ENCODE measurements at places on chromosomes 1 and 21.

- DNase-seq, result no peak
Measured at GRCh38 chr1:209368864-209369598, 214.5 kb upstream of the CAMK1G start.

- no peak for DNase-seq
Measured at GRCh38 chr1:235919127-235919832, 52.6 kb upstream of the LYST start.

GRCh38 chr1:213982672-213983492 lies 4.9 kb upstream of the PROX1 start:
- peak; percentile 31 for DNase-seq

GRCh38 chr21:46122758-46123683 lies 25.1 kb downstream of the COL6A2 start:
- DNase-seq, result no peak

DNA sequence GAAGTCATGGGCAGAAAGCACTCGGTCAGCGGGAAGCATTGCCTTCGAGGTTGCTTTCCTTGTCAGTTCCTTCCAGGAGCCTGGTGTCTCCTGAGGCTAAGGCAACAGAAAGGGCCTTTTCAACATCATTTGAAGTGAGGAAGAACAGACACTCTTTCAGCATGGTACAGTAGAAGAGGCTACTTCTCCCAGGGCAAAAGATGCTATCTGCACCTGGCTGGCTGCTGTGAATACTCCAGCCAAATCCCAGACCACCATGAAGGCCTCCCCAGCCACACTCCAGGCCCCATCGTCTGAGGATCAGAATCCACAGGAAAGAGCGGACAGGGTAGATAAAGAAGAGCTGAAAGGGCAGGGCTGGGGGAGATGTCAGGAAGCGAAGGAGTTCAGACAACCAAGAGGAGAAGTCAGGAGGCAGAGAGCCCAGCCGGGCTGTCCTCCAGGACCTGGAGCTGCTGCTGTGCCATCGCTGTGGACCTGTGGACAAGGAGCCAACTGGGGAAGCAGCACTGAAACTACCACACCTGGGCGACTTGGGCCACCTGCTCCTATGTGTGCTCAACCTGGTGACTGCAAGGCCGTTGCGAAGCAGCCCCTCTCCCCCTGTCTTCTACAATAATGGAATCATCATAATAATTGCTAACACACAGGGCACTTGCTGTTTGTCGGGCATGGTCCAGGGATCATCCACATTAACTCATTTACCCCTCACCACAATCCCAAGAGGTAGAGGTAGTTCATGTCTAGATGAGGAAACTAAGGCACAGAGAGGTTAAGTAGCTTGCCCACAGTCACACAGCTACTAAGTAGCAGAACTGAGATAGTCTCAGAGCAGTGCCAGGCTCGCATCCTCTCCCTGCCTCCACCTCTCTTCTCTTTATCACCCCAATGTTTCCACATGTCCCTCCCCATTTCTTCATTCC lies 88.0 kb upstream of the ZBTB40 start:
- DNase-seq, result no peak

DNA sequence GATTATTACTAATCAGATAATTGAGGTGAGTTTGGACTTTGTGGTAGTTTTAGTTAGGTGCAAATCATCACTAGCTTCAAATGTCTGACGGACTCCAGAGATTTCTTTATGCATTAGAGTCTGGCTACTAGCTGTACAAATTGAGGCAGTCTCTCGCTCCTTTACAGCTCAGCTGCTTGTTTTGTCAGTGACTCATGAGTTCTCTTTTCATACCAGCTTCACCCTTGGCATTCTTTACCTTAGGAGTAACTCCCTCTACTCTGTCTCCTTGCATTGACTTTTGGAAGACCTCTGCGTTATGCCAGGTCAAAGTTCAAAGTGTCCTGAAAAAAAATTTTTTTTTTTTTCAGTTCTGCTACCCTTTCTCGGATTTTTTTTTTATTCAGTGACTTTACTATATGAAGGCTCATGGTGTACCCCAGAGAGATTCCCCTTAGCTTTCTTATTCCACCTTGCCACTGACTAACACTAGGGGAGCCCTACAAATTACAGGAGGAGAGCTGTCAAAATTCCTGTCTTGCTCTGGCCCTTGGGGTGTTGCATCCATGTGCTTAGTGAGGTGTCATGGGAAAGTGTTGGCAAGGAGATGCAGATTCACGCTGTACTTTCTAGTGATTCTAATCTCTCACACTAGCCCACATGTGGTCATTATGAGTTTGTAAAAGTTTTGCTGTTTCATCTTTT lies 576.6 kb downstream of the ADGRL2 start:
- DNase-seq, result no peak

GRCh38 chr1:119617751-119618691 lies 30.0 kb downstream of the ZNF697 start:
- peak; percentile 68 for DNase-seq

GRCh38 chr1:88768816-88769215 lies 84.7 kb downstream of the PKN2 start:
- DNase-seq, result no peak

DNA sequence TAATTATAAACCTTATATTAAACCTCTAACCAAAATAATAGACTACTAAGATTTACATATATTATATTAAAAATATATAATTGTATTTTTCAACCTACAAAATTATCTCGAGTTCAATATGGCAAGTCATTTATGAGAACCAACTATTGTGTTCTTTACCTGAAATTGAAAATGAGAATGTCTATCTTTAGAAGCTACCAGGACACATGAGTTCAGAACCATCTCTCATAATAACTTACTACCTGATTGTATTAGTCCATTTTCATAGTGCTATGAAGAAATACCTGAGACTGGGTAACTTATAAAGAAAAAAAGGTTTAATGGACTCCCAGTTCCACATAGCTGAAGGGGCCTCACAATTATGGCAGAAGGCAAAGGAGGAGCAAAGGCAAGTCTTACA lies 6.8 kb downstream of the HAO2 start:
- DNase-seq, result no peak

GRCh38 chr1:158147869-158148268 lies 32.8 kb upstream of the CD1D start:
- no peak for DNase-seq

DNA sequence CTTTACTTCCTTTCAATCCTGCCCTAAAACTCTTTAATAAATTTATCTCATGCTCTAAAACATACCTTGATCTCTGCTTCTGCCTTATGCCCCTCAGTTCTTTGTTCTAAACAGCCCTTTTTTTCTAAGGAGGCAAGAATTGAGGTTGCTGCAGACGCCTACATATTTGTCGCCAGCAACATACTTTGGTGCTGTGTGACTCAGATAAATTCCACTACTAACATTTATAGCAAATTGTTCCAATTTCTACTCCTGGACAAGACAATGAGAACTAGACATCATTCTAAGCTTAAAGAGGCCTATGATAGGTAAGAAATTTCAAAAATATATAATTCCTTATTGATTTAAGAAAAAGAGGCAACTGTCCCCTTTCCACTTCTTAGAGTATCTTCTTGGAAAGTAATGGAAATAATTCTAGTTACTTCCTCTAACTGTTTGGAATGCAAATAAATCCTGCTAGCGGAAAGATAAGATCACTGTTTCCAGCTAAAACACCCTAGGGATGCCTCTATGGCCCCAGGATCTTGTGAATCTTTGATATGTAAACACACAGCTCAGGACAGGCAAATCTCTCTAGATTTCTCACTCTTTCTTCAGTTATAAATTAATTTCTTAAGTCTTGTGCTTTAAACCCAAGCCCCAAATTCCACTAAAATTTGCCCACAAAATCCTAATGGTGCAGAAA lies 869.1 kb downstream of the KCNT2 start:
- DNase-seq, result no peak

GRCh38 chr1:225343618-225344017 lies 84.2 kb downstream of the LBR start:
- peak; percentile 37 for DNase-seq

DNA sequence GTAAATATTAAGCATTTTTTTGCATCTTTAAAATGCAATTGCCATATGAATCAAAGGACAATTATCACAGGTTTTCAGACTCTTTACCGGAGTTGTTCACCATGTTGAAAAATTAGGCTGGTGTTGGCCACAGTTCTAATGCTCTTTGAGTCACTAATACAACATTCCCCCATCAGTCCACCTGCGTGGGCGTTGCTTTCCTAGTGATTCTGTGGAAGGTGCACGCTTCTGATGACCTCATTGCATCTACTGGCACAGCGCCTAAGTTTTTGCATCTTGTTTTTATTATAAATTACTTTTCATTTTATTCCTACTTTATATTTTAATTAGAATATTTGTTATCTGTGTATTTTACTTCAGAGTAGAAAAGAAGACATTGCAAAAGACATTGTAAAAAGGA lies 4.7 kb upstream of the F5 start:
- no peak for DNase-seq

DNA sequence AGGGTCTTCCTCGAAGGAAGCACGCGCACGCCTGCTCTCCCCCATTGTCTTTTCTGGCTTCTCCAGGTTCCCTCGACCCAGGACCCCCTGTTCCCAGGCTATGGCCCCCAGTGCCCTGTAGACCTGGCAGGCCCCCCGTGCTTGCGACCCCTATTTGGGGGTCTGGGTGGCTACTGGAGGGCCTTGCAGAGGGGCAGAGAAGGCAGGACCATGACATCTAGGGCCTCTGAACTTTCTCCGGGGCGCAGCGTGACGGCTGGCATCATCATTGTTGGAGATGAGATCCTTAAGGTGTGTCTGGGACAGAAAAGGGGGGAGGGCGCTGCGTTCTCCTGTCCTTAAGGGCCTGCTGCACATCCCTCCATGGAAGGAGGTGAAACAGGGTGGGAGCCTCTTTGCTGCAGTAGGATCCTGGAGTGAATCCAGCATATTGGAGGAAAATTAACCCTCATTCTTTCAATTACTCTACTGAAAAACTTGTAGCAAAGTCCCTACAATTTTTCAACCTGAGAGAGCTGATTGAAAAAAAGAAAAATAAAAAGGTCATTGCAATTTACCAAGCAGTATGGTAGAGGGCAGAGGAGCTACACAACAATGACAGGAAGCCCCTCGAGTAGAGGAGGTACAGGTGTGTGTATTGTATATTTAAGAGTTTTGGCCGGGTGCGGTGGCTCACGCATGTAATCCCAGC lies 777 bp downstream of the FLAD1 start:
- no peak for DNase-seq

DNA sequence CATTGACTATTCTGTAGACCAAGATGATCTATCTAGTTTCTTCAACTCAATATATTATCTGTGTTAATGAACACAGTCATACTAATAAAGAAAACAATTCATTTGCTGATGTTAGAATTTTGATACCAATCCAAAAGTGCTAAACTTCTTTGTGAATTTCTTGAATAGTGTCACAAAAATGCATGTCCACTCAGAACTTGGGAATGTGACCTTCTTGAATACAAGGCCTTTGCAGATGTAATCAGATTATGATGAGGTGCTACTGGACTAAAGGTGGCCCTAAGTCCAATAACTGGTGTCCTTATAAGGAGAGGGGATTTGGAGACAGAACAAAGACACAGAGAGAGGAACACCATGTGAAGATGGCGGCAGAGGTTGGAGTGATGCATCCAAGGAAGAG lies 305.8 kb upstream of the ZP4 start:
- no peak for DNase-seq

DNA sequence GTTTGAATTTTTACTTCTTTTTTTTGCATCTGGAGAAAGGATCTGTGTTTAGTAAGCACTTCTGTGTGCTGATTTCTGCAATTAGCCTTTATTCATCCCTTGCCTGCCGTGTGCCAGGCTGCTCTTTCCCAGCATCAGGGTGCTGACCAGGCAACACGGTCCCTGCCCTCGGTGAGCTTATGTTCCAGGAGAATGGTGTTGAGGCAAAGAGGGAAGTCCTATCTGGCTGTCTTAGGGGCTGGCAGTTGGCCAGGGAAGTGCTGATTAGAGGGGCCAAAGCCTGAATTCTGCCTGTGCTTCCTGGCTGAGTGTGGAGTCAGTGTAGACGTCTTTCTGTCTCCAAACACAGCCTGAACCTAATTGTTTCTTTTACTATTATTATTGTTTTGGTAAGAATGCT lies 187.1 kb downstream of the CAMTA1 start:
- no peak for DNase-seq

- DNase-seq, result no peak
Measured at GRCh38 chr1:19310720-19311502, 1.0 kb downstream of the AKR7A2 start.

DNA sequence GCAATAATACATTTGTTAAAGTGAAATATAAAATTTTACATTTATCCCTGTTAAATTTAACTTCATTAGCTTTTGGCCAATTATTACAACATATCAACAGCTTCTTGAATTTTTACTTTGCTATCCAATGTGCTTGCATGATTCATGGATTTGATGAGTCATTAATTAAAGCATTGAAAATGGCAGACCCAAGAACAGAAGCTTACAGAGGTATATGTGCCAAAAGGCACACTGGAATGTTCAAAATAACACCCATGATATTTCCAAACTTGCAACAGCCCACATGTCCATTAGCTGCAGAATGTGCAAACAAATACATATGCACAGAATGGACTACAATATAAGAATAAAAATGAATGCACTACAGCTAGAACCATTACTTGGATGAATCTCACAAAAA lies 76.4 kb upstream of the MAN1A2 start:
- DNase-seq, result no peak

GRCh38 chr21:33543505-33544129 lies 779 bp downstream of the SON start:
- DNase-seq, result no peak

- DNase-seq, result no peak
Measured at GRCh38 chr1:61604684-61605083, 120.3 kb downstream of the TM2D1 start.

- DNase-seq, result no peak
Measured at GRCh38 chr1:19864570-19865160, 17.5 kb upstream of the OTUD3 start.

GRCh38 chr1:56566994-56567393 lies 12.4 kb downstream of the PLPP3 start:
- no peak for DNase-seq

DNA sequence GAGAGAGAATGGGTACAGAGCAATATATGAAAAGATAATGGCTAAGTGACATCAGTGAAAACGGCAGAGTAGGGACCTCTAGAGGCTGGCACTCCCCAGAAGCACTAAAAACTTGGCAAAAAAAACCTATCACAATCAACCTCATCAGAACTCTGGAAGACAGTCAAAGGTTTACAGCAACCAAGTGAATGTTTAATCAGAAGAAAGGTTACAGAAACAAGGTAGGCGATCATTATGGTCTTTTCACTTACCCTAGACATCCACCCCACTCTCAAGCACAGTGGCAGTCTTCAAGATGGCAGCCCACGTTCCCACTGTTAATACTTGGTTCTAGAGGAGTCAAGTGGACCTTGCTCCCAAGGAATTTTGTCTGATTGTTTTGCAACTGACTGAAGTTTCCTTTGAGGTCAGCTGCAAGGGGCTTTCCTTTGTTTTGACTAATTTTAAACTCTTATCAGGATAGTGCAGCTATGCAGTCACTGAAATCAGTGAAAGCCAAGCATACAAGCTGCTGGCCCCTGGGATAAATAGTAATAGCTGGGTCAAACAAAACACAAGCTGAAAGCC lies 7.2 kb downstream of the KIFAP3 start:
- DNase-seq, result no peak

DNA sequence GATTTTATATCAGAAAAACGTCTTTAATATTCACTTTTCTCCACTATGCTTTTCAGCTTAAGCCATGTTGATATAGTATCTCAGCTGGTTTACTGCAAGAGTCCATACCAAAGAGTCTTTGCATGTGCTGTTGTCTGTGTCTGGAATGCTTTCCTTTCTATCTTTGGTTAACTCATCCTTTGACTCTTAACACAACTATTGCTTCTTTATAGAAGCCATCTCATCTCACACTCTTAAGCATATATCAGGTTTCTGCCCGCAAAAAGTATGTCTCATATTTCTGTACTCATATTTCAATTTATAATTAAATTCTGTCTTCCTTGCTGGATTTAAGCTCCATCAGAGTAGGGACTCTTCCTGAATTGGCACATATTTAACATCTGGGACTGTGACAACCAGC lies 220.9 kb upstream of the KCNK2 start:
- no peak for DNase-seq
